NCI-H2171 treated with DMSO at 0.1 percent for 48 hours (cell line): ENCODE measurements at places on chromosomes 1 and 21.
A peak's percentile ranks its signal among the peaks of the same experiment; 100 is the strongest.

DNA sequence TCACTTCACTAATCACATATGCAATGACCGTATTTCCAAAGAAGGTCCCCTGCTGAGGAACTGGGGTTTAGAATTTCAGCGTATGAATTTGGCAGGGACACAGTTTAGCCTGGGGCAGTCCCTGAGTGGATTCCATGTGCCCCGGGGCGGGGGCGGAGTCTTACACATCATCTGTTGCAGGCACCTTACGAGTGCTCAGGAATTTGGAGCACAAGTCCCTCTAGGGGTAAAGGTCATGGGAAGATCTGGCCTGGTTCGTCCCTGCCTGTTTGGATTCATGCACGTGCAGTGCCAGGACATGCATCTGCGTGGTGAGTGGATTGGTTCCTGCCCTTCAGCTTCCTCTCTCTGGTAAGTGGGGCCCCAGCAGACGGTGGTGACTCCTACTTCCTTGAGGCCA lies 208.3 kb upstream of the C1orf174 start:
- DNase-seq: no peak

- no peak for DNase-seq
Observed at GRCh38 chr1:50853325-50853724, 106.7 kb downstream of the FAF1 start.

DNA sequence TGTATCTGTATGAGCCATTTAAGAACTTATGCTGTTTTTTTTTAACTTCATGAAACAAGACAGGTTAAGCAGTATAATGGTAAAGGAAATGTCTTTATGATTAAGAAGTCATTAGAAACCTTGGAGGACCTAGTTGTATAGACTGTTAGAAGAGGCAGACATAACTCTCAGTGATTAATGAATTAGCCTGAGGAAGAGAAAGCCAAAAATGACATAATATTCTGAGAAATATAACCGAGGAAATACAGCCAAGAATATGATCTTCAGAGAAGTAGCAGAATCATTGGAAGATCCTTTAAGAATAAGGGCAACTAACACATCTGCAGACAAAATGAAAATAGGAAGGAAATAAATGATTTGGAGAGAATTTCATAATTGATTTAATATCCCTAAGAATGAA lies 738.1 kb upstream of the NCAM2 start:
- no peak for DNase-seq

GRCh38 chr1:246198115-246198816 lies 308.8 kb downstream of the SMYD3 start:
- DNase-seq: no peak

DNA sequence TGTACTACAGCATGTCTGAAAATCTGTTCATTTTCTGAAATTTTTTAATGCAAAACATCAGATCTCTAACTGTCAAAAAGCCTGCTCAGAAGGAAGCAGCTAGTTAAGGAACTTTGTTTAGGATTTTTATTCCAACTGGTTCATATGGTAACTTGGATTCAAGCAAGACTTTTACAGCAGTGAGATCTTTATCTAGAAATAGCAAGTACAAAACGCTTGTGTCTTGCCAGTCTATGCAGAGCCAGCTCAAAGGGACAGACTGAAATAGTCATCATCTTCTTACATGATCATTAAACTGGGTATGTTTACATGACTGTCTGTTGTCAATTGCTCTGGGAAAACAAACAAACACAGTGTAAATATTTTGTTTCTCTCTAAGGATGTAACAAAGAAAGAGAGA lies 37.6 kb downstream of the DDAH1 start:
- DNase-seq: no peak

DNA sequence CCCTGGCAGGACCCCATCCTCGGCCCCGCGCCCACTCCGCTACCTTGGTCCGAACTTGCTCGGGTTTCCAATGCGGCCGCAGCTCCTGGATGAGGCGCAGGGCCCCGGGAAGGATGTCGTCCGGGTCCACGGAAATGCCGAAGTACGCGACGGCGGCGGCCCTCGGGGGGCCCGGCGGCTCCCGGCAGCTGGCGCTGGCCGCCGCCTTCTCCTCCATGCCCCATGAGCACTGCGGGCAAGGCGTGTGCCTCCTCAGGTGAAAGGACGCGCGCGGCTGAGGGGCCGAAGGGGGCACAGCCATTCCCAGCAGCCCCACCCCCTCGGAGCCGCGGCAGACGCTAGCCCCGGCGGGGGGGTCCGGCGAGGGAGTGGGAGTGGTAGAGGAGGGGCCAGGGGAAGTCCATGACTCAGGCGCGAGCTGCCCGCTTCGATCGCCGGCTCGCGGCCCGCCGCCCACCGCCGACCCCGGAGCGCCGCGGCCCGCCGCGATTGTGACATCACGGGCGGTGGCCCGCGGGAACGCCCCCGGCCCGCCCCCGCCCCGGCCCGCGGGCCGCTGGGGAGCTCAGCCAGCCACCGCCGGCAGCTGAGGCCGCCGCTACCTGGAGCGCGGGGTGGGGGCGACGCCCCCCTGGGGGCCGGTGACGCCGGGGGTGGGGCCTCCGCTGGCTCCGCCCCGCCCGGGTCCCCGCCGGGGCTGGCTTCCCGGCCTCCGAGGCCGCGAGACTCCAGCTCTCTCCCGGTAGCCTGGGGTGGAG lies at the start of gene ETNK2:
TSS of gene ETNK2 (minus strand) at position 493 of the 758 bp plus-strand sequence. CDS start at position 301, 192 bp downstream.
- peak; percentile 69 for DNase-seq

DNA sequence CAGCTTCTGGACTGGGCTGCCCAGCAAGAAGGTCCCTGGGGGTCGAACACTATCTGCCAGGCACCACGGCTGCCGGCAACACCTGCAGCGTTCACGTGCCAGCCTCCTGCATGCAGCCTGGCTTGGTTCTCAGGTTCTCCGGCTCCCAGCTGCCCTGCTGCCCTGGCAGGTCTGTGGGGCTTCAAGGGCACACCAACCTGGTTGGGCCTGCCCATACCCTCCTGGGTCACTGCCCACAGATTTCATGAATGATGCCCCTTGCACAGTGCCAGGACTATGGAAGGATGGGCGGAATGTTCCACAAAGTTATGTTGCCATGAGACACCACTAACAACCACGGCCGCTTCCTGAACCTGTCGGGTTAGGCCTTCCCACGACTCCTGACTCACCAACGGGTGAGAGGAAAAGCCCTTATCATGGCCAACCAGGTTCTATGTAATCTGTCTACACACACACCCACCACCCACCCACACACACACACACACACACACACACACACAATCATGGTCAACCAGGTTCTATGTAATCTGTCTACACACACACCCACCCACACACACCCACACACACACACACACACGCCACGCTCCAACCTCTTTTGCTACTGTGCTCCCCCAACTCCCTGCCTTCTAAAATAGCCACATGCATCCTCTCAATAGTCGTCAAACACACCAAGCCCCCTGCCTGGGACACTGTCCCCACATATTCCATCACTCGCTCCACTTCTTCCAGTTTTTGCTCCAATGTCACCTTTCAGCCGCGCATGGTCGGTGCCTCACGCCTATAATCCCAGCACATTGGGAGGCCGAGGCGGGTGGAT lies 32.2 kb downstream of the HSPG2 start:
- DNase-seq: peak; percentile 19

- no peak for DNase-seq
Observed at GRCh38 chr21:43985690-43986251, 26.3 kb upstream of the TRAPPC10 start.

- DNase-seq: no peak
Observed at GRCh38 chr1:1677718-1678580, 14.6 kb downstream of the SLC35E2B start.

- peak; percentile 24 for DNase-seq
Observed at GRCh38 chr1:162187687-162188276, 118.3 kb downstream of the NOS1AP start.

DNA sequence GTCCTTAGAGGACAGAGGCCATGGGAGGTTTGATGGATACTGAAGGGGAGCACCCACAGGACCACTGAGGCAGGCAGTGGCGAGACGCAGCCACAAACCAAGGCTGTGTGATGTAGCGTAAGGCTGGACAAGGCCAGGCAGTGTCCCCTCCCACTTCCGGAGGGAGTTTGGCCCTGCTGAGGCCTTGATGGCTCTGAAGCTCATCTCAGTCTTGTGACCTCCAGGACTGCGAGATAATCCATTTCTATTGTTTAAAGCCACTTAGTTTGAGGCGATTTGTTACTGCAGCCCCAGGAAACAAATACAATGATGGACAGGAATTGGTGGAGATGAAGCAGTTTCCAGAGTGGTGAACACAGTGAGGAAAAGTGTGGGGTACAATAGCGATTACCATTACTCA lies 15.3 kb downstream of the PIGP start:
- DNase-seq: no peak
